ENCODE measurements at places on chromosomes 1 and 21.

GRCh38 chr1:112399456-112399855, 3.4 kb downstream of the CTTNBP2NL start:
- H3K27ac ChIP-seq: no peak overlapping the region
- H3K36me3 ChIP-seq: no peaks in the 10 kb centered on the region
- no peak for DNase-seq
- no peaks in the 10 kb centered on the region for H3K27me3 ChIP-seq
- H3K4me1 ChIP-seq: peaks cover 11% of the 10 kb centered on the region

GRCh38 chr1:53574621-53575020, 115.4 kb downstream of the DMRTB1 start:
- H3K4me3 ChIP-seq: no peak overlapping the region
- peaks cover 1% of the 10 kb centered on the region for H3K4me1 ChIP-seq
- no peak overlapping the region for H3K27ac ChIP-seq
- H3K36me3 ChIP-seq: no peaks in the 10 kb centered on the region

DNA sequence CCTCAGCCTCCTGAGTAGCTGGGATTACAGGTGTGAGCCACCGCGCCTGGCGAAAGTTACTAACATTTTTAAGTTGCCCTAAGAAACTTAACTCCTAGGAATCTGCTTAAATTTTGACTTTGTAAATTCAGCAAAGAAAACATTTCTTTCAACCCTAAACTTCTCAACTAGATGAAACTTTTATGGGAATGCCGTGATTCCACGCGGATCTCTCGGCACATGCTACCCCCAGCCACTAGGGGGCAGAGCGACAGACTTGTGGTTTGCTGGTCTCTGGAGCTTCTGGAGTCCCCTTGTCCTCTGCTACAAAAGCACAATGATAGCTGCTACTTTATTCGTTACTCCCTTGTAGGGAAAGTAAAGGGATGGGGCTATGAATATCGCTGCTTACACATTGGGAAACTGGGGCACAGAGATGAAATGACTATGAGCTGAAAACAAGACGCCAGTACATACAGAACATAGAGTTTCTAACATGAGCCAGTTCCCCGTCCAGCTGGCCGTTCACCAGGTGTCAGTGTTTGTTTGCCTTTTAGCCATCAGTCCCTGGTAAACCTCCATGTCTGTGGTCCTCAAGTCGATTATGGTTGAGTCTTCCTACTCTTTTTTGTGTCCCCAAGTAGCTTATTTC, 114.7 kb downstream of the PBX1 start:
- H3K27ac ChIP-seq: no peak overlapping the region
- H3K4me3 ChIP-seq: no peak overlapping the region
- H3K36me3 ChIP-seq: no peaks in the 10 kb centered on the region
- H3K27me3 ChIP-seq: no peaks in the 10 kb centered on the region
- DNase-seq: no peak

- no peak for DNase-seq
- no peaks in the 10 kb centered on the region for H3K36me3 ChIP-seq
- no peaks in the 10 kb centered on the region for H3K4me1 ChIP-seq
- H3K4me3 ChIP-seq: no peak overlapping the region
- H3K27ac ChIP-seq: no peak overlapping the region
Observed at GRCh38 chr21:30206551-30207251, 9.2 kb downstream of the CLDN8 start.

DNA sequence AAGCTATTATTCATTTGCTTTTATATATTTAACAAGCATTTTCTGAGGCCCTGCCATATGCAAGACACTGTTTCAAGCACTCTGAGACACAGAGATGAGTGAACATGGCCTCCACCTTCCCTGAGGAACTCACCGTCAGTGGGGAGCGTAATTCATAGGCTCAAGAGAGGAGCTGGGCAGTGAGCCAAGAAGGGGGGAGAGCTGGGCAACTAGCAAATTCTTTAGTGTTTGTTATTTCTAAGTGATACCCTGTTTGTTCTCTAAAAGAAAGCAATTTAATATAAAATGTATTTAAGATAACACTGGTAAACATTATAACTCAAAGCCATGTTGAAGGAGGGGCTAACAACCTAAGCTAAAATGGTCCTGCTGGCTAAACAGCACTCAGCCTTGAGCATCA, 119.2 kb upstream of the NGF start:
- H3K4me3 ChIP-seq: no peak overlapping the region
- no peaks in the 10 kb centered on the region for H3K27me3 ChIP-seq
- H3K36me3 ChIP-seq: no peaks in the 10 kb centered on the region
- no peak overlapping the region for H3K27ac ChIP-seq
- H3K4me1 ChIP-seq: no peaks in the 10 kb centered on the region

DNA sequence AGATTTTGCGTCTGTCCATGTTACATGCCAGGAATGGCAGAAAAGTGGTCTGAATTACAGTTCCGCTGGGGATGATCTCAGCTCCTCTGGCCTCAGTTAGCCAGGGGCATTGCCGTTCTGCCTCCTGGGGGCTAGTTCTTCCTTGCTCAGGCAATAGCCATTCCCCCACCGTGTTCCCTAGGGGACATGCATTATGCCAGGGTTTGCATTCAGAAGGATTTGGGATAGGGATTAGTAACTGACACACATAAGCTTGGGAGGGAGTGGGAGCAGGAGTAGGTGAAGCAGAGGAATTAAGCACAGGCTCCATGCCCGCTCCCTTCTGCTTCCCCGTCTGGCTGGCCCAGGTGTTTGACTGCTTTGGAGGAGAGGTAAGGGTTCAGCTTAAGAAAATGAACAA, 12.7 kb downstream of the LRRC71 start:
- no peaks in the 10 kb centered on the region for H3K36me3 ChIP-seq
- H3K27ac ChIP-seq: no peak overlapping the region
- no peaks in the 10 kb centered on the region for H3K4me1 ChIP-seq
- no peak for DNase-seq

- H3K36me3 ChIP-seq: no peaks in the 10 kb centered on the region
- no peak overlapping the region for H3K4me3 ChIP-seq
- no peak for DNase-seq
Observed at GRCh38 chr1:228833911-228834688, 98.8 kb downstream of the RHOU start.

- no peaks in the 10 kb centered on the region for H3K27me3 ChIP-seq
- H3K27ac ChIP-seq: no peak overlapping the region
- H3K36me3 ChIP-seq: no peaks in the 10 kb centered on the region
- peaks cover under 1% of the 10 kb centered on the region for H3K4me1 ChIP-seq
Observed at GRCh38 chr1:225613006-225613405, 39.9 kb downstream of the ENAH start.

GRCh38 chr1:2376261-2376741, 15.1 kb downstream of the MORN1 start:
- peaks cover 24% of the 10 kb centered on the region for H3K36me3 ChIP-seq
- no peak overlapping the region for H3K27ac ChIP-seq
- no peak for DNase-seq
- H3K4me1 ChIP-seq: no peaks in the 10 kb centered on the region

DNA sequence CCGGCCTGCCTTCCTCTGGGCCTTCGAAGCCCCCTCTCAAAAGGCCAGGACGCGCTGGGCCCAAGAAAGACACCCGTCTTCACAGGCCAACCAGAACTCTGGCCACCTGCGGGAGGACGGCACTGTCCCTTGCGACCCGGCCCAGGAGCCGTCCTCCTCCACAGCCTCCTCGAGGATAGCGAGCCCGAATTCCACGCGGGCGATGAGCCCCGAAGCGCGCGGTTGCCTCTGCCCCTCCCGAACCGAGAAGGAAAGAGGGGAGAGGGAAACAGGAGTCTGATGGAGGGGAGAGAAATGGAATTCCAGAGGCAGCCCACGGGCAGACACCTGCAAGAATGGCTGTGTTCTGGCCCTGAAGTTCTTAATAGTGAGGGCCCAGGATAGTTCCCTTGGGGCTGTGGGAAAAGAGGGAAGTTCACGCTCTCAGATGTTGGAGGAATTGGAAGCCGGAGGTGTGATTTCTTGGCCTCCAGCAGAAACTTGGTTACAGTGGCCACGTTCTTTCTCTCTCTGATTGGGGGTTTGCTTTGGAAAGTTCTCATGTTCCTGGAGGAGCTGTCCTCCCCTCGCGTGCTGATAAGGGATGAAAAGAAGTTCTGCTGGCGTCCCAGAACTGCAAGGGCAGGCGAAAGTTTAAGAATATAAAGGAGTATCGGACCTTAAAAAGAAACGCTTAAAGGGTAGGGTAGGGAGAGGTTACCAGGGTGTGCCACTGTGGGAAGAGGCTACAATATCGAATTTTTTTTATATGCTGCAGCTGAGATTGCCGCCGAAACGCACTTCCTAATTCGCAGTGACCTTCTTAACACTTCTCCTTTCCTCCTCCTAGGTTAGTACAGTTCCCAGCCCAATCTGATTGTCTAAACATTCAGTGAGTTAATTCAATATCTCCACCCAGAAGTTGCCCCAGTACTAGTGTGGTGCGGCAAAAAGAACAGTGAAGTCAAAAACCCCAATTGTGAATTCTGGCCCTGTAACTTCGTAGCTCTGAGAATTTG, 5.8 kb upstream of the SLC44A5 start:
- peak overlapping the region; percentile 22 for H3K4me3 ChIP-seq
- peaks cover 16% of the 10 kb centered on the region for H3K4me1 ChIP-seq
- H3K27me3 ChIP-seq: peaks cover 3% of the 10 kb centered on the region
- no peaks in the 10 kb centered on the region for H3K36me3 ChIP-seq

DNA sequence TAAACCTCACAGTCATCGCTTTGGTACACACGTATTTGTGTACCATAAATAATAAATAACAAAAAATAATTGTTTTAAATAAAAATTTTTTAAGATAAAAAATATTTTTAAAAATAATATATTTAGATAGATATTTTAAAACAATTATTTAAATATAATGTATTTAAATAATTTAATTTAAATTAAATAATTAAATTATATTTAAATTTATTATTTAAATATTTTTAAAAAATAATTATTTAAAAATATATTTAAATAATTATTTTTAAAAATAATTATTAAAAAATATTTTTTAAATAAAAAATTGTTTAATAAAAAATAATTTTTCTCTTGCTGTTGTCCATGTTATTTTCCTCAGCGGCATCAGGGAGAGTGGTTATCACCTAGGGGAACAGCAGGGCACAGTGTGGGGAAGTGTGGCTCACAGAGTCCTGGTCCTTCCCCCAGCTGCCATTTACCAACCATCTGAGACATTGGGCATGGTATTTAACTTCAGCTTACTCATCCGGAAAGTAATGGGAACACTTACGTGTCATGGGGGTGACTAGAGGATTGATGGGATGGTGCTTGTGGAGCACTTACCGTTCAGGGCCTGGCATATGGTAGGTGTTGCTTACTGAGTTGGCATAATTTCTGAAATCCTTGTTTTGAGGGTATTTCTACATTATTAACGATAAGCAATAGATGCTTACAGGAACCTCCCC, 92.9 kb upstream of the TSPAN2 start:
- no peak for DNase-seq
- H3K27ac ChIP-seq: no peak overlapping the region
- no peaks in the 10 kb centered on the region for H3K27me3 ChIP-seq
- no peaks in the 10 kb centered on the region for H3K36me3 ChIP-seq
- no peaks in the 10 kb centered on the region for H3K4me1 ChIP-seq
